LHCN-M2 (cell line): ENCODE measurements at places on chromosomes 3 and 15.

- DNase-seq = no peak
These were observed 11.1 kb downstream of the EFCAB12 start for GRCh38 chr3:129417326-129417725.

DNA sequence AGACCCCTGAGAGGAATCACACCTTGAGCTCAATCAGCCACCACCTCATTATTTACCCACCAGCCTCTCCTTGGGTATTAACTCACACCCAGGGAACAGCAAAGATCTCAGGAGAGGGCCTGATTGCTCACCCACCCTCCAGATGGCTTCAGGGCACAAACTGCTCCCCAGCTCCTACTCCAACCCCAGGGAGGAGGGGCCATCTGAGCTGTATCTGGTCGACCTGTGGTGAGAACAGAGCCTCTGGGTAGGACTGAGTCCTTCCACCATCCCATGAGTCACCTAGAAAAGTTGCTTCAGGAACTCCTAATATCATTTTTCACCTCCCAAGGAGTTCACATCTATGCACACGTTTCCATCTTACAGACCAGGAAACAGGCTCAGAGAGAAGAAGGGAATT lies 44.8 kb upstream of the HES1 start:
- DNase-seq = peak; percentile 58

GRCh38 chr15:48248414-48248813 lies 42.3 kb downstream of the SLC12A1 start:
- no peak for DNase-seq

DNA sequence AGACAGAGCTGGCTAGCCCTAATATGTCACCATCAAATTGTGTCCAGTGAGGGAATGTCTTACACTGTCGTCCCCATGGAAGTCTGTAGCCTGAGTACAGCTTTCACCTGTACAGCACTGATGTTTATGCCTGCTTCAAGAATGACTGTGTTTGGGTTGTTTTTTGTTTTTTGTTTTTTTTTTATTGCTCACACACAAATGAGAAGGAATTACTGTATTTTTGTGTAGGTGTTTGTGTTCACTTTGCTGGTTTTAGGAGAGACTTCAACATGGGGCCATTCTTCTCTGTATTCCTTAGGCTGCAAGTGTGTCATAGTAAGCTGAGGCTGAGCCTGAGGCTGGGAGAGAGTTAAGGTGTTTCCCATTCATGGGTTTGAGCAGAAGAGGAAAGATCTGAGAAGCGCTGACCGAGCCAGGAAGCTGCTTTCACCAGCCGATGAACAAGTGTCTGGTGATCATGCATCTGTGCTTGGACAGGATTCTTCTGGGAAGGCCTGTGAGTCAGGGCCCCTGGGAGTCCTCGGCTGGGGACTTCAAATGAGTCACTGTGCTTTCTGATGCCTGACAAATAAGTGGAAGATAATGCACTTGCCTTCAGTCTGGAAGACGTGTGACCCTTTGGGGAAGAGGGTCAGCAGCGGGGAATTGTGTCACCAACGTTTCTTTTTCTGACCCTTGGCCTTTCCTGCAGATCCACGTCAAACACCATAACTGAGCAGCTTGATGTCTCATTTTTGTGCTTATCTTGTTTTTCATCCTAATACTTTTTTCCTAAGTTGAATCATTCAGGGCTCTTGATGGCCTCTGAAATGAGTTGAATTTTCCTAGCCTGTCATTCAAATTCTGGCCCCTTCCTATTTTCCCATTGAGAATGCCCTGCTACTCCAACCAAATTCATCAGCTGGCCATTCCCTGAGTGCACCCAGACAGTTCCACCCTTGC lies 36.7 kb upstream of the ZBTB38 start:
- peak; percentile 98 for DNase-seq

- DNase-seq = peak; percentile 62
These were observed 108.9 kb downstream of the DUT start for GRCh38 chr15:48440084-48440483.

GRCh38 chr3:64936556-64936955 lies 248.8 kb upstream of the ADAMTS9 start:
- DNase-seq = no peak

DNA sequence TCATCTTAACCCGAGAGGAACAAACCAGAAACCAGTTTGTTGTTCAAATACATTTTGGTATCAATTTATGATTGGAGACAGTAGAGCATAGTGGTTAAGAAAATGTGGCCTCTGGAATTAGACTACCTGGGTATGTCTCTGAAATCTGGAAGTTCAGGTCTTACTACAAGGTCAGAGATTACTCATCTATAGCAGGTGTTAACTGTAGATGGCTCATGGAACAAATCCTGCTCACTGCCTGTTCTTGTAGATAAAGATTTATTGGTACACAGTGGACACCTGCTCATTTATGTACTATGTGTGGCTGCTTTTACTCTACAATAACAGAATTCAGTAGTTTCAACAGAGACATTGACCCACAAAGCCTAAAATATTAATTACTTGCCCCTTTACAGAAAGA lies 413.3 kb downstream of the CNTN6 start:
- DNase-seq = no peak

GRCh38 chr15:75785771-75786574 lies 57.3 kb upstream of the UBE2Q2 start:
- DNase-seq = no peak

GRCh38 chr3:186782542-186783057 lies 777 bp upstream of the EIF4A2 start:
- DNase-seq = no peak

DNA sequence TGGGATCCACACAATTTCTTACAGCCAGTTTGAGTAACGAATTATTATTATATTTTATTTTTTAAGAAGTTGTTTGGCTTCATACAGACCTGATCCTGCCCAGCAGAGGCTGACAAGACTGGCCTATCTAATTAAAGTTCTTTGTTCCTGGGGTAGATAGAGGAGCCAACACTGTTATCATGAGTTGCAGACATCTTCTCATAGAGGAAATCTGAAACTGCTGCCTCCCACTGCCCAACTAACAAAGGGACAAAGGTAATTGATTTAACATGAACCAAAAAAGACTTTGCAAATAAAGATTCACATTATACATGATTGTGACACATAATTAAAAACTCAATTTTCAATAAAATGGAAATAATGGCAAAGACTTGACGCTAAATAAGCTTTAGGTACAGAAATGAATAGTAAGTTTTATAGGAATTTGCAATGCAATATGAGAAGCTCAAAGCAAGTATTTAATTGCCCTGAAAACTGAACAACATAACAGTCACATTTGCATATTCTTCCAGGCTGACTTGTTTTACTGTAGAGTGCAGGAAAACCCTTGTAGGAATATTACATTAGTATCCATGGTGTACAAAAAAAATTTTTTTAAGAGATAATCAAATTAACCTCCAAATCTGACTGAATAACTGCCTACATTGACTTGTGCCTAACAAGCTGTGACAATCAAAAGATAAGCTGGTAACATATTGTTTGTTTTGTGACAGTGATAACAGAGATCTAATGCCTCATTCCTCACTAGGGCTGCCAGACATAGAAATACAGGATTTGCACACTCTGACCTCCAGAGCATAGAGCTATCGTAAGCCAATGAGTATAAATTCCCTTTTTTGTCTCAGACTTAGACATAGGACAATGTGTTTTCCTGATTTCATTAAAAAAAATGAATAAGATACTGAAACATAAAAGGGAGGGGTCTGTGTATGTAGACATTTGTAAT lies 273.2 kb downstream of the MFSD1 start:
- no peak for DNase-seq

GRCh38 chr3:101884776-101885175 lies 35.5 kb downstream of the NFKBIZ start:
- no peak for DNase-seq

DNA sequence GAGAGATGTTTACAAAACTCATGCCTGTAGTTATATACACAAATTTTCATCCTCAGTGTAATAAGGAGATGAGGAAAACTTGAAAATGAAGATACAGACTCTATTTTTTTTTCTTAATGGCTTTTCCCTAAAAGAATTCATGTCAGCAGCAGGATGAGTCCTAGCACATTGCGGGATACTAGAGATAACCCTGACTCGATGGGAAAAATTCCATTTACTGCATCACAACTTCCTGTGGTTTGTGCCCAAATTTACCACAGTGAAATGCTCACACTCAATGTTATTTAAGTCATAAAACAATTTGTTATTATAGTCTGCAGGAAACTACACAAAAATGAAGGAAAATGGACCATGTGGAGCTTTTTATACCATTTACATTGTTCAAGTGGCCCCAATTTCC lies 581.9 kb upstream of the ZNF717 start:
- DNase-seq = no peak

GRCh38 chr15:22253676-22254408 lies 173.5 kb downstream of the OR4M2 start:
- DNase-seq = no peak

GRCh38 chr3:101010296-101010695 lies 17.1 kb upstream of the ABI3BP start:
- peak; percentile 59 for DNase-seq

GRCh38 chr3:20280257-20280656 lies 94.3 kb upstream of the SGO1 start:
- no peak for DNase-seq

DNA sequence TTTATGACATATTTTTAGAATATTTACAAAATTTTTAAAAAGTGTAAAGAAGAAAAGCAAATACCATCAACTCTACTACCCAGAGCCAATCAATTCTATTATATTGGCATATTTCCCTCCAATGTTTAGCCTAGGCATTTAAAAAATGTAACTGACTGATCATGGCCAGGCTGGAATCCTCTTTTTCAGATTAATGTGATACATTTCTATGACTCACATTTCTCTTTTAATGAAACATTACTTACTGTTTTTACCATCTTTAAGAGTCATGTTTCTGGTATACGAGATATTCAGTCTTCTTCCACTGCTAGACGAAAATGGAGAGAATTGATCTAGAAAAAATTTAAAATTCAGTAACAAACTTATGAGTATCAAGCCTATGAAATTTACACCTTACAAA lies 53.4 kb upstream of the DCUN1D1 start:
- DNase-seq = peak; percentile 8

- DNase-seq = no peak
These were observed 2.1 kb upstream of the CLDN18 start for GRCh38 chr3:138007898-138008297.

- no peak for DNase-seq
These were observed 10.0 kb downstream of the ATP13A3 start for GRCh38 chr3:194476784-194477183.

DNA sequence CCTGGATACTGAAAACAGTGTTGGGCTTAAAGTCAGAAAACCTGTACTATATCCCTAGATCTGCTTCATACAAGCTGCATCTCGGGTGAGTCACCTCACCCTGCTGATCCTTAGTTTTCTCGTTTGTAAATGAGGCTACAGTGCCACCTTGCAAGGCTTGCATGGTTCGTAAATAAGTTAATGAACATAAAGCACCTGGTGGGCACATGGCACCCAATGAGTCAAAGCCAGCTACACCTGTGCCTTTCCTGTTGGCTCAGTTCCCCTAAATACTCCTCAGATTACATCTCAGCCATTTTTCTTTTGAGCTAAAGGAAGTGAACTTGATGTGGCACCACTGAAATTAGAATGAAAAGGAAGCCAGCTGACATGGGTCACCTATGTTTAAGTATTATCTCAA lies 26.5 kb downstream of the RTP1 start:
- DNase-seq = no peak

GRCh38 chr3:65953301-65953812 lies 85.4 kb downstream of the MAGI1 start:
- DNase-seq = no peak

DNA sequence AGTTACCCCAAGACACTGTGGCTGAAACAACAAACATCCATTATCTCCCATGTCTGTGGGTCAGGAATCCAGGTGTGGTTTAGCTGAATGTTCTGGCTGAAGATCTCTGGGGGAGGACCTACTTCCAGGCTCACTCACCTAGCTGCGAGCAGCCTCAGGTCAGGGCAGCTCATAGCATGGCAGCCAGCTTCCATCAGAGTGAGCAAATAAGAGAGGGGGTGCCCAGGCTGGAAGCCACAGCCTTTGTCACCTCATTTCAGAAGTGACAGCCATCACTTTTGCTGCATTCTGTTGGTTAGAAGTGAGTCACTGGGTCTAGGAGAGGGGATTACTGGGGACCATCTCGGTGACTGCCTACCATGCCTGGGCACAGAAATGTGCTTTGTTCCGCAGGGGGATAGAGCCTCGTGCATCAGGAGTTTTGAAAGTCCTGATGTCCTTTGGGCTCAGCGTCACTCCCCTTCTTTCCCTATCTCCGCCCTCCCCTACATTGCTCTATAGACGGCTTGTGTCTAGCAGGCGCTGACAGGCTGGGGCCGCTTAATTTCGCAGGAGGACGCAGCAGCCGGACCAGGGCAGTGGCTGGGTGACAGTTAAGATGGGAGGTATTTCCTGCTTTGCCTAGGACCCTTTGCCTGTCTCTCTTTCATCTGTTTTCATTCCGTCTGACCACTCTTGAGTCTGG lies 25.4 kb downstream of the TGM4 start:
- DNase-seq = no peak

- no peak for DNase-seq
These were observed 35.3 kb downstream of the NEK10 start for GRCh38 chr3:27333843-27334242.

- DNase-seq = no peak
These were observed 8.5 kb upstream of the MUSTN1 start for GRCh38 chr3:52843108-52843865.

DNA sequence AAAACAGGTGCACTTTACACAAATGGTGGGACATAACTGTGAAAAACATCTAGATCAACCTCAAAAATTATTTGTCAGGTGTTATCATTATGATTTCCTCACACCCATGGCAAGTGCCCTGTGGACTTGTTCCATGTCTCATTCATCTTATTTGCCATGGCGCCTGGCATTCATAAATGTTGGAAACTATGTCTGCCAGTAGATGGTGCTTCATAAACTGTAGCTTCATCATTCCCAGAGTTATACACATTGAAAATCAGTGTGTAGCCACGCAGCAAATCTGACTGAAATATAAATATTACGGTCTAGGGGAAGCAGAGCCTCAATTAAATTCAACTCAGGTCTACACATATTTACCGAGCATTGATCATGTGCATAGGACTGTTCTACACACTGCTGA lies 90.7 kb downstream of the IMPG2 start:
- DNase-seq = peak; percentile 17

- DNase-seq = no peak
These were observed 95.3 kb upstream of the DLG1 start for GRCh38 chr3:197393711-197394110.

- DNase-seq = no peak
These were observed 317.3 kb downstream of the ZNF385D start for GRCh38 chr3:21433751-21434150.

GRCh38 chr3:171959532-171960089 lies 79.8 kb upstream of the FNDC3B start:
- DNase-seq = no peak

DNA sequence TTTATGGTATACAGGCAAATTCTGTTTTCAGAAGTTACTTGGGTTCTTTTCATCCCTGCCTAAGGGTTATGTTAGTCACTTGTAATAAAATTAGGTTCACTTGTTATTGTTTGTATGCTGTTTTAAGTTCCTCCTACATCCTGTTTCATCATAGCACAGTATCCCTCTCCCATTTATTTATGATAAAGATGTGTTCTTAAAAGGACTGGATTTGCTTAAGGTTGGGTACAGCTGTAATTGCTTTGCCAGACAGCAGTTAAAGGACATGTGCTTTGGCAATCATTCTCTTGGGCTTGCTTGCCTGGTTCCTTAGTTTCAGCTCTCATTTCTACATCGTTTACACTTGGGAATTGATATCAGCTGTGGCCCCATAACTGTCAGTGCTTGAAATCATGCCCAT lies 11.7 kb downstream of the ATP2C1 start:
- peak; percentile 43 for DNase-seq

- DNase-seq = peak; percentile 93
These were observed 86.9 kb downstream of the DCLK3 start for GRCh38 chr3:36677331-36678007.
